ENCODE measurements at places on chromosomes 5 and 9.

DNA sequence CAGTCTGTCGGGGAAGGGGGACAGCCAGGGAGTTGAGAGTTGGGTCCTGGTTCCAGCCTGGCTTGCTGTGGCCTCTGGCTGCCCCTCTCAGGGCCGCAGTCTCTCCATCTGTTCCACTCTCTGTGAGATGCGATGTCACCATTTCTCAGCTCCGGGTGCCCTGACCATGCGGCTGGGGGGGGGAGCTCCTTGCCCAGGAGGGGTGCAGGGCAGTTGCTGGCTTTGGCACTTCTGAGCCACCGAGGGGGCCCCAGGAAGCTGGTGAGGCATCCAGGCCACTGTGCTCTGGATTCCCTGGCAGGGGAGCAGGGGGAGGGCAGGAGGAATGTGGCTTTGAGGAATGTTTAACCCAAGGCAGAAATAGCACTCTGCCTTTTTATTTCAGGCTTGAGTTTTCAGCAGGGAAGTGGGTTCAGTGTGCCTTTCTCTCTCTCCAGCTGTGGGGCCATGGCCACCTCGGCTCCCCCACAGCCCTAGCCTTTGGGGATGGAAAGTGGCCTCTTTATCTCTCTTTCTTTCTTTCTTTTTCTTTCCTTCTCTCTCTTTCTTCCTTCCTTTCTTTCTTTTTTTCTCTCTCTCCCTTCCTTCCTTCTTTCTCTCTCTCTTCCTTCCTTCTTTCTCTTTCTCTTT is 11.0 kb downstream of the NCS1 start:
- DNase-seq, result no peak

GRCh38 chr9:87882627-87883026 is at the start of gene SPATA31E1:
TSS of gene SPATA31E1 (plus strand) at chr9:87882877. CDS start at chr9:87882892, 15 bp downstream.
- no peak for DNase-seq

DNA sequence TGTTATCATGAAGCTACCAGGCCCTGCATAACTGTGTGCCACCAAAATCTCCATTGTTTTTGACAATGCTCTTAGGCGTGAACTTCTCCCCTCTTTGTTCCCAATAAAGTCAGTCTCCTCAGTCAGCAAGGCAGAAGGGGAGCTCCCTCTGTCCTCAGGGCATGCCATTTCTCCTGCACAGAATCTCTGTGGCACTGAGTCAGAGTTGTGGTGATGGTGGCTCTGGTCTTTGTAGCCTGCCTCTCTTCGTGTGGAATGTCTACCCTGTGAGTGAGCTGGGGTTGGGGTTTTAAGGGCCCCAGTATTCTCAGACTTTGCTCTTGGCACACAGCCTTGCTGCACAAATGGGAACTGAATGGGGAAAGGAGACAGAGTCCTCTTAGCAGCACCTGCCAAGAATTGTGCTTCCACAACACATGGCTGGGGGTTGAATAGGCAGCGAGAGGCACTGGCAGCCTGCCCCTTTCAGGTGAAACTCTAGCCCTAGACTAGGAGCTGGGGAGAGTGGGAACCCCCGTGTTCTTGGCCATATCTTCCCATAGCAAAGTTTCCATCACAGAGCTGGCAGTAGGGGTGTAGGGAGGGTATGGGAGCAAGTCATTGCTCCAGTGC is 146.6 kb downstream of the SH3GL2 start:
- DNase-seq, result no peak

GRCh38 chr5:148735301-148735835 is 81.0 kb upstream of the HTR4 start:
- no peak for DNase-seq

- DNase-seq, result no peak
Observed at GRCh38 chr5:149153193-149153750, 12.0 kb downstream of the ABLIM3 start.
